Right lobe of liver (tissue), 6 donors: ENCODE measurements at places on chromosomes 12 and 14. TPM values are rescaled to one million over a fixed set of nuclear protein-coding genes. Genes with fewer than 3 reads are reported as not detected.

Gene GDF3
- not detected for total RNA-seq

Gene NTF3
- 3.6 TPM for total RNA-seq

- peaks cover 31% of the 10 kb centered on the region for H3K4me1 ChIP-seq
- H3K4me3 ChIP-seq: no peak overlapping the region
- no peaks in the 10 kb centered on the region for H3K27me3 ChIP-seq
- no peak overlapping the region for H3K27ac ChIP-seq
- DNase-seq: no peak
- no peaks in the 10 kb centered on the region for H3K36me3 ChIP-seq
These were observed 22.2 kb downstream of the SLC41A2 start for GRCh38 chr12:104935886-104936285.

GRCh38 chr14:103519837-103520212 lies 2.8 kb downstream of the CKB start:
- no peak overlapping the region for H3K4me3 ChIP-seq
- no peaks in the 10 kb centered on the region for H3K4me1 ChIP-seq
- no peak for DNase-seq

- H3K4me1 ChIP-seq: no peaks in the 10 kb centered on the region
- H3K36me3 ChIP-seq: peaks cover 19% of the 10 kb centered on the region
- H3K27me3 ChIP-seq: no peaks in the 10 kb centered on the region
- no peak overlapping the region for H3K4me3 ChIP-seq
- no peak for DNase-seq
- no peak overlapping the region for H3K27ac ChIP-seq
These were observed 14.1 kb downstream of the EIF5 start for GRCh38 chr14:103348154-103348553.

Gene ERGIC2
- 30.1 TPM for total RNA-seq

DNA sequence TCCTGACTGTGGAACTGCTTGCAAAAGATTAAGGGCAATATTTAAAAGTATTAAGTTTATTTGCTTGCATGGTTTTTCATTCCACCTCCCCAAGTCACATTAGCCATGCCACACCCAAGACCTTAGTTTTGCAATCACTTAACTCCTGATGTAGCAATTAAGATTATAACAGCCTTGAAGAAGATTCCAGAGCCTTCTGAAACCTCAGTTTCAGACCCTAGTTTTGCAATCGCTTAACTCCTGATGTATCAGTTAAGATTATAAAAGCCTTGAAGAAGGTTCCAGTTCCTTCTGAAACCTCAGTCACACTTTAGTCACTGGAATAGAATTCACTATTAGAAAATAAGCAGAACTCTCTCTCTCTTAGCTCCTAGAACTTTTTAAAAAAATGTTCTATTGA lies 42.7 kb upstream of the DCN start:
- no peaks in the 10 kb centered on the region for H3K36me3 ChIP-seq
- no peak for DNase-seq
- no peaks in the 10 kb centered on the region for H3K4me1 ChIP-seq
